ENCODE measurements at places on chromosomes 12 and 14. TPM values are rescaled to one million over a fixed set of nuclear protein-coding genes. Genes with fewer than 3 reads are reported as not detected.

NEUROD4 gene
- not detected for total RNA-seq

LUM gene
- 0.22 TPM for total RNA-seq

GPR132 gene
- total RNA-seq: 0.19 TPM

SLCO1B1 gene
- total RNA-seq: 0.81 TPM

UNG gene
- total RNA-seq: 112 TPM

TMEM233 gene
- total RNA-seq: not detected

C3AR1 gene
- total RNA-seq: 0.12 TPM

EID3 gene
- 1.1 TPM for total RNA-seq

KCNMB4 gene
- total RNA-seq: 1.1 TPM

All from A172 (cell line).